Myocyte (in vitro differentiated cells): ENCODE measurements at places on chromosomes 16 and 17.

- DNase-seq, result no peak
These were observed 11.3 kb upstream of the TSPOAP1 start for GRCh38 chr17:58339755-58340404.

DNA sequence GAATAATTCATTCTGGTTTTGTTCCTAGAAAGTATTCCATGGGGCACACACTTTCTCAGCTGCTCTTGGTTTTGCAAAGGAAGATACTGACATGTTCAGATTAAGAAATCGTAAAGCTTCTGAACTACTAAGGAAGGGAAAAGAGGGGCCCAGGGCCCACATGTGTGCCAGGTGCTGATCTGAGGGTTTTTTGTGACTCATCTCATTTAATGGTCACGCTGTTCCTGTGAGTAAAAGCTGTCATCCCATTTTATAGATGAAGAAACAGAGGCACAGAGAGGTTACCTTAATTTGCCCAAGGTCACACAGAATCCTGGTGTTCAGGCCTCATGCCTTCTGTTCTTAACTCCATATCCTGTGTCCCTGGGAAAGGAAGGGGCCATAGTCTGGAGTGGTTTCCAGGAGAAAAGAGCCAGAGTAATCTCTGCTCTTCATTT lies 113.2 kb downstream of the MSI2 start:
- DNase-seq, result peak; percentile 38

DNA sequence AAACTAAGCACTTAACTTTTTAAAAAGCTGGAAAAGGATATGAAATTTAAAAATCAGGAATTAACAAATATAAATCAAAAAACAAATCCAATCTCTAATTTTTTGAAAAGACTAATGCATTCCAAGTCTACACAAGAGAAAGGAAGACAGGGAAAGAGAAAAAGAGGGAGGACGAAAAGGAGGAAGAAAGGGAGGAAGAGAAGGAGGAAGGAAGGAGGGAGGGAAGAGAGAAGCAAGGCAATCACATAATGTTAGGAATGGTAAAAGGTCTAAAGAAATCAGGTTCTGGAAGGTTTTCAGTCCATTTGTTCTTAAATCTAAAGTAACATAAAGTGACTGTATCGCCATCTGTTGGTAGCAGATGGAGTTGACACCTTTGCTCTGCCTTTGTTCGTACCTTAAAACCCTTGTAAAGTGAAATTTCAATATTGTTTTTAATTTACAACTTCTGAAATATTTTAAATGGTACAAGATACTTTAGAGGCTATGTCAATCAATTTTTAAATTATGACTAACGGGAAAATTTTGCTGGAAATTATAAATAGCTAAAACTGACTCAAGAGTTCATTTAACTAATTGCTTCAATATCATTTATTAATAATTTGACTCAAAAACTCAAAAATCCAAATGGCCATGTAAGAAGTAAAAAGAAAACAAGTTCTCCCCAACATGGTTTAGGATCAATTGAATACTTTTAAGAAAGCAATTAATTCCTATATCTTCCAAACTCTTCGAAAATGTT lies 20.4 kb upstream of the CDYL2 start:
- DNase-seq, result peak; percentile 48

DNA sequence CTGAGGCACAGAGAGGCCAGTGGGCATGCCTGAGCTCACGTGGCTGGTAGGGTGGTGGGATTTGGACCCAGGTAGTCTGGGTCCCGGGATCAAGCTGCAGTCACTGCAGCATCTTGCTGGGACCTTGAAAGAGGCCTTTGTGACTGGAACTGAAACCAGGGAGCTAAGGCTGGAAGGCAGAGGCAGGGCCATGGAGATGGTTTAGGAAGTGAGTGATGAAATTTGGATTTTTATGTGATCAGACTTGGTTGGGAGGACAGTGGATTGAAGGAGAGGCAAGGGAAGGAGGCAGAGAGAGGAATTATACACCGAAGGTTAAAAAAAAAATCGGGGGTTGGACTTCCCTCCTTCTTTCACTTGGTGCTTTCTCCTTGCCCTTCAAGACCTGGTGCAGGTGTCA lies 255.4 kb upstream of the CACNG5 start:
- DNase-seq, result no peak

- no peak for DNase-seq
These were observed 1.2 kb upstream of the NARF start for GRCh38 chr17:82457073-82457928.

DNA sequence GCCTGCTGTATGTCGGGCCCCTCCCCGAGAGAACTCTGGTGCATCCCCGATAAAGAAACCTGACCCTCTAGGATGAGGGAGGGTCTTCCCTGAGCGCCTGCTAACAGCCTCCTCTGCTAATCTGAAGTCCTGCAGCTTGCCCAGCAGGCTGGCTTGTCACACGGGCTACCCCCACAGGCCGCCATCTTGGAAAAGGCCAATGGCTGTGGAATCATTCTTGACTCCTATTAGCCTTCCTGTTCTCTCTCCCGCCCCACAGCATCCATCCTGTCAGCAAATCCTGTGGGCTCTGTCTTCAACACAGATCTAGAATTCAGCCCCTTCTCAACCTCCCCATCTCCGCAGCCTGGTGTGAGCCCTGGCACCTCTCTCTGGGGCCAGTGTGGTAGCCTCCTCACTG lies 12.0 kb downstream of the IL4R start:
- no peak for DNase-seq

DNA sequence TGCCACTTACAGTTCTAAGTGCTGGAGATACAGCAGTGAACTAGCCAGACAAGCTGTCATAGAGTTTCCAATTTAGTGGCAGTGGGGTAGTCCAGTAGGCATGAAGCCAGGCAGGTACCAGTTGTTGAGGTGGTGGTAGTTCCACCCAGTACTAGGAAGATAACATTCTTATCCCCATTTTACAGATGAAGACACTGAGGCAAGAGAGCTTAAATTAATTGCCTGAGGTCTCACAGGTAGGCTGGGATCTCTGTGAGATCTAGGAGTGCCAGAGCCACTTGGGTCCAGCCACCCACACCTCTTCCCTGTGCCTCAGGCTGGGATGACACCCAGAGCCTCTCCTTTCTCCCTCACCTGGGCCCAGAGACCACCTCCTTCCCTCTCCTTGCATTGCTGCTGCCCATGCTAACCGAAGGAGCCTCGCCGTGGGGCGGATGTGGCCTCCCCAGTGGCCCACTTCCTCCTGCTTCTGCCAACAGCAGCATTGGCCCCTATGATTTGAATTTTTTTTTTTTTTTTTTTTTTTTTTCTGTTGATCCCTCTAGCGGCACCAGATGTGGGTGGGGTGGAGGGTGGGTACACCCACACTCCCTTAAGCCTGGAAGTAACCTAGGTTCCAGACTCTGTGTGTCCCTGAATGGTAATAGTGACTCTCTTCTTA lies 114.0 kb downstream of the PRKCB start:
- DNase-seq, result no peak

DNA sequence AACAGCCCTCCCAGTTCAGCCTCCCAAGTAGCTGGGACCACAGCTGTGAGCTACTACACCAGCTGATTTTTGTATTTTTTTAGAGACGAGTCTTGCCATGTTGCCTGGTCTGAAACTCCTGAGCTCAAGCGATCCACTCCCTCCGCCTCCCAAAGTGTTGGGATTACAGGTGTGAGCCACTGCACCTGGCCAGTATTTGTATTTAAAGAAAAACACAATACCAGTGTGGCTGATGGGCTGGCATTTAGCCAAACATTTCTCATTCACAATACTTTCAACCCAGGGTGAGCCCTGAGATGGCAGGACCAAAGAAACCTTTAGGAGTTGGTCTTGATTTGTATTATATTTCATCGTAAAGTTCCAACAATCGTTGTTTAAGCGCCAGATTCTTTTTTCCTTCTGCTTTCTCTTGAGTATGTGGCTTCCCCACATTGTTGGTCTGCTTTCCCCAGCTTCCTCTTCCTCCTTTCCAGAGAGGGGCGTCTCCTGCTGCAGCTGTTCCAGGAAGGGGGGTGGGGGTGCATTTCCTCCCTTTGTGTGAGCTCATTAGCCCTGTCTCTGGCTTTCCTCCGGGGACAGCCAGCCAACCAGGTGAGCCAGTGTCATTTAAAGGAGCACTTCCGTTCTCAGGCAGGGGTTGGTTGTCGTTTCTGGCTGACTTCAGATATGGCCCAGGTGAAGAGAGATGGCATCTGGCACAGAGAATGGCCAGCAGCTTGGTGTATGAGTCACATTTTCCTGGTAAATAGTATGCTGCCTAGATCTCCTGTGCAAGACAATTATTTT lies 79.9 kb downstream of the GPRC5B start:
- DNase-seq, result peak; percentile 62

DNA sequence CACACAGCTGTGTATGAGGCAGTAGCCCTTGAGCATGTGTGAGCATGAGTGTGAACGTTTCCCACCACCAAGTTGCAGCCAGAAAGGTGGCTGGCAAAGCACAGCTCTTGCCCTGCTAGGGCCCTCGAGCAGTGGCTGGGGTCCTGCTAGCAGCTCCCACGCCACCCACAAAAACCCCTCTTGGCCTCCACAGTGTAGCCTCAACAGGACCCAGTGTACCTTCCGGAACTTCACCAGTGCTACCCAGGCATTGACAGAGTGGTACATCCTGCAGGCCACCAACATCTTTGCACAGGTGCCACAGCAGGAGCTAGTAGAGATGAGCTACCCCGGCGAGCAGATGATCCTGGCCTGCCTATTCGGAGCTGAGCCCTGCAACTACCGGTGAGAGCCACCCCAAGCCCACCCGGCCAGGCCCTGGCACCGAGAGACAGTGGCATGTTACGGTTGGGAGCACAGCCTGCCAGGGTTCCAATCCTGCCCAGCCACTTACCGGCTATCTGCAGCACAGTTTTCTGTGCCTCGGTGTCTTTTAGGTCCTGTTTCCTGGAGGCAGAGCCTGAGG lies 53.1 kb downstream of the SCNN1B start:
- DNase-seq, result no peak

GRCh38 chr16:67934306-67935100 lies 2.1 kb downstream of the PSMB10 start:
- peak; percentile 36 for DNase-seq

DNA sequence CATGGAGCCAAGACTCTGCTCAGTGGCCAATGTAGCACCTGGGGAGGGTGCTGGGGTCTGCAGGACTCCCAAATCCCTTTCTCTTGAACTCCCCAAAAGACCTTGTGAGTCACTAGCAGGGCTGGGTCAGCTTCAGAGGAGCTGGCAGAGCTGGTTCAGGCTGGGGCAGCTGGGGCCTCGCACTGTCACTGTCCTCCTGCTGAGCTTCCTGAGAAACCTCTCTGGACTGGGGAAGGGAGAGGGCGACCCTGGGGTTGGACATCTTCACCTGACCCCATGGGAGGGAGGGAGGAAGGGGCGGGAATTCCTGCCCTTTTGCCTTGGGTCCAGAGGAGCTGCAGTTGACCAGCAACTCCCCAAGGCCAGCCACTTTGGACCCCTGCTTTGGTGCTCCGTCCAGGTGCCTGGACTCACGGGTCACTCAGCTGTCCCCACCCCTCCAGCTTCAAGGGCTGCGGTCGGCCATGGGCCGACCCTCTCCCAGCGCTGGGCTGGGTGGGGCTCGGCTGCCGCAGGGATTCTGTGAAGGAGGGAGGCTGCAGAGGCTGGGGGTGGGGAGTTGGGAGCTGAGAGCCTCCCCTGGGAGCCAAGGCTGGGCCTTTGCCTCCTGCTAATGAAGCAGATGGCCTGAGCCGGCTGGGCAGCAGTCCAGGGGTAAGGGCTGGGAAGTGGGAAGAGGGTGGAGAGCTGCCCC lies 9.2 kb downstream of the FMNL1 start:
- DNase-seq, result peak; percentile 94

- DNase-seq, result no peak
These were observed at the start of gene ADAP2 for GRCh38 chr17:30921544-30922196. Gene ADAP2, plus strand, starts transcription at chr17:30921945. Its CDS starts 70 bp downstream, at chr17:30922015.

- no peak for DNase-seq
These were observed 72.4 kb downstream of the CES1 start for GRCh38 chr16:55760310-55761001.
